Fibroblast of lung (primary cell): ENCODE measurements at places on chromosomes 1 and 21.

GRCh38 chr1:93579891-93580290, 101.7 kb downstream of the BCAR3 start:
- DNase-seq = peak; percentile 92

GRCh38 chr1:119353836-119354235, 14.7 kb upstream of the HAO2 start:
- DNase-seq = no peak

GRCh38 chr1:224298346-224299330, 31.3 kb downstream of the NVL start:
- DNase-seq = no peak

GRCh38 chr1:39695016-39695415, 3.8 kb upstream of the HPCAL4 start:
- no peak for DNase-seq

GRCh38 chr1:12124693-12125421, 41.9 kb upstream of the TNFRSF1B start:
- peak; percentile 35 for DNase-seq

- DNase-seq = no peak
These were observed 92.5 kb upstream of the VAMP3 start for GRCh38 chr1:7678491-7679158.

GRCh38 chr1:42777852-42778251, 6.9 kb upstream of the TMEM269 start:
- DNase-seq = no peak

GRCh38 chr21:15421441-15421881, 308.3 kb upstream of the USP25 start:
- DNase-seq = peak; percentile 61
